ENCODE measurements at places on chromosomes 2 and 18.

- peak; percentile 30 for DNase-seq
Observed at GRCh38 chr2:109264595-109265328, 135.8 kb downstream of the SH3RF3 start.

GRCh38 chr18:8783335-8783993 is 78.1 kb downstream of the MTCL1 start:
- DNase-seq: no peak

- peak; percentile 27 for DNase-seq
Observed at GRCh38 chr2:159968279-159968900, 94.0 kb downstream of the PLA2R1 start.

GRCh38 chr18:79332646-79333045 is 63.1 kb upstream of the NFATC1 start:
- no peak for DNase-seq

DNA sequence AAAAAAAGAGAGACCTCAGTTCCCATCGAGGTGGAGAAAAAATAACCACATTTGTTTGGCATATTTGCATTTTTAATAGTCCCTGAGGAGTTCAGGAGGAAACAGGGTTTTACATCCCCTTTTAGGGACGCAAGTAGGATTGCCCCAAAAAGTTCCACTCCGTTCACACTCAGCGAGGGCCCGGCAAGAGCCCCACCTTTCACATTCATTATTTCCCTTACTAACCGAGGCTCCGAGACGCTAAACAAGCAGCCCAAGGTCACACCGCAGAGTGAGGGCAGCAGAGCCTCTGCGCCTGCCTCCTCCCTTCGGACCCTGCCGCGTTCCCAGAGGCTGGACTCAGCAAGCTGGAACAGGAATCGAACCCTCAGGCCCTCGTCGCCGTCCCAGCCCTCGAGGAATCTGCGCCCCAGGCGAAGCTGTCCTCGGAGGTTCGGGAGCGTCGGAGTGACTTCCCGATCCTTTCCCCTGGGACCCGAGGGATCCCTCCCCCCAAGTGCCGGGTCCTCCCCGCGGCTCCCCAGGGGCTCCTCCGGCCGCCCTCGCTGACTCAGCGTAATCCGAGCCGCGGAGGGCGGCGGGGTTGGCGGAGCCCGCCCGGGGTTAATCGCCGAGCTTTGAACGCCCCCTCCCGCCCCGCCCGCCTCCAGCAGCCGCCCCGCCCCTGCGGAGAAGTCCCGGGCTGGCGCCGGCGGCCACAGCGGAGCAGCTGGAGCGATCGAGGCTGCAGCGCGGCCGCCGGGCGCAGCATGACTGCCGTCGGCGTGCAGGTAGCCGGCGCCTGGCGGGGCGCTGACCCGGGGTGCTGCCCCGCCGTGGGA is at the start of gene TMEM37:
Gene TMEM37, plus strand, starts transcription at position 700 of the 821 bp plus-strand sequence. Its CDS starts 50 bp downstream, at position 750.
- DNase-seq: peak; percentile 82

GRCh38 chr2:70248181-70248847 is at the start of gene TIA1:
TIA1 (minus strand) TSS chr2:70248628; CDS start chr2:70248430, 198 bp downstream.
- DNase-seq: peak; percentile 99

- DNase-seq: no peak
Observed at GRCh38 chr2:150985741-150986140, 275.9 kb downstream of the RBM43 start.

Data from left hindlimb (tissue), 1 donor.